Left ventricle myocardium inferior (tissue), 1 donor: ENCODE measurements at places on chromosomes 3 and 15. TPM values are rescaled to one million over a fixed set of nuclear protein-coding genes. Genes with fewer than 3 reads are reported as not detected.

Gene ST3GAL6
- total RNA-seq, result 52.5 TPM

Gene P2RY1
- 11.2 TPM for total RNA-seq

Gene SGO1
- total RNA-seq, result 0.38 TPM

Gene GOLGA8H
- 0.16 TPM for total RNA-seq

DNA sequence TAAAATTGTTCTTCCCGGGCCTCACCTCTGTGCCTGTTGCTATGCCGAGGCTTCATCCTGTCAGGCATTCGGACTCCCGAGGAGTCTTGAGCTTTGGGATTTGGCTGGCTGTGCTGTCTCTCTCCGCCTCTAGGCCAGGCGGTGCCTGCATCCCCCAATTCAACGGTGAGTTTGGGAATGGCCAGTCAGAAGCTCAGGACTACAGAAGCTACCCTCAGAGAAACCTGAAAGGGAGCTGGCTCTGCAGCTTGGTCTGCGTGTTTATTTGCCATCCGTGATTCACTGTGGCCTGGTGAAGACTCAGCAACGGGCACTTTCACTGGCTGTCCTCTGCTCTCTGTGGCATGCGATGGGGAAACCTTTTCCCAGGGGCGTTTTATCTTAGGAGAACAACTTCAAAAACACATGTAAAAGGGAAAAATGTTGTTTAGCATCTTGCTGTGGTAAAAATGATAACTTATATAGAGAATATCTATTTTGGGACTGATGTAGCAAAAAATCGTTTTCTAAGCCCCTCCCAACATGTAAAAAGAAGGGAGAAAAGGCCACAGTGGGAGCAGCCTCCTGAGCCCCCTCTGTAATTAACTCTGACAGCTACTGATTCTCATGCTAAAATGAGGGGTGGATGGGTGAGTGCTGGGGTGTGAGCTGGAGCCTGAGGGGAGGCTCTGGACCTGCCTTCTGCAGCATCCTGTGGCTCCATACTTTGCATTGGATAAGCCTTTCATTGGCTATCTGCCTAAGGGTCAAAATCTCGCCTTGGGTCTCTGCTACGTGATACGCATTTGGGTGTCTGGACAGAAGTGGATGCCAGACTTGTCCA lies 103.4 kb upstream of the KLHL25 start:
- no peak overlapping the region for H3K27ac ChIP-seq
- no peaks in the 10 kb centered on the region for H3K4me1 ChIP-seq
- no peak overlapping the region for H3K4me3 ChIP-seq
- H3K27me3 ChIP-seq, result peaks cover 87% of the 10 kb centered on the region

- DNase-seq, result no peak
- H3K36me3 ChIP-seq, result no peaks in the 10 kb centered on the region
- peak overlapping the region; percentile 16 for H3K27ac ChIP-seq
- no peak overlapping the region for H3K4me3 ChIP-seq
These were observed 265.5 kb upstream of the TBC1D5 start for GRCh38 chr3:18007980-18008379.

GRCh38 chr3:63576846-63577245 lies 75.6 kb upstream of the SNTN start:
- no peaks in the 10 kb centered on the region for H3K36me3 ChIP-seq
- no peaks in the 10 kb centered on the region for H3K27me3 ChIP-seq
- no peak overlapping the region for H3K4me3 ChIP-seq
- H3K27ac ChIP-seq, result no peak overlapping the region
